ENCODE measurements at places on chromosomes 12 and 14.

- DNase-seq = no peak
These were observed at the start of gene GPR135 for GRCh38 chr14:59465316-59466135. TSS of gene GPR135 (minus strand) at chr14:59465380. CDS start at chr14:59465226, 154 bp downstream.

DNA sequence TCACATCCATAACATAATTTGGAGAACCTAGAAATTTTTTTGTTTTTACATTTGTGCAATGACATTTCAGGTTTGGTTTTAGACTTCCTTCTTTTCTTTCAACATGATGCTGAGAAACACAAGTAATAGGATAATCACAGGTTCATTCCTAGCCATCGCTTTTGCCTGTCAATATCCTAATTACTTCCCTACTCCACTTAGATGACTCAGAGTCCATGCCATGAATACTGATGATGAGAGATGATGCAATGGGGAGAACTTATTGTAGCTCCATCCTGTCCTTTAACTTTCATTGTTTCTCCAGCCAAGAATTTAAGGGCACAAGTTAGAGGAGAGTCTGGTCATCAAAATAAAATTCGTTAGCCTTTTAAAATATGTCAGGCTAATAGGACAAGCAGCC lies 101.3 kb downstream of the PTPRO start:
- no peak for DNase-seq

DNA sequence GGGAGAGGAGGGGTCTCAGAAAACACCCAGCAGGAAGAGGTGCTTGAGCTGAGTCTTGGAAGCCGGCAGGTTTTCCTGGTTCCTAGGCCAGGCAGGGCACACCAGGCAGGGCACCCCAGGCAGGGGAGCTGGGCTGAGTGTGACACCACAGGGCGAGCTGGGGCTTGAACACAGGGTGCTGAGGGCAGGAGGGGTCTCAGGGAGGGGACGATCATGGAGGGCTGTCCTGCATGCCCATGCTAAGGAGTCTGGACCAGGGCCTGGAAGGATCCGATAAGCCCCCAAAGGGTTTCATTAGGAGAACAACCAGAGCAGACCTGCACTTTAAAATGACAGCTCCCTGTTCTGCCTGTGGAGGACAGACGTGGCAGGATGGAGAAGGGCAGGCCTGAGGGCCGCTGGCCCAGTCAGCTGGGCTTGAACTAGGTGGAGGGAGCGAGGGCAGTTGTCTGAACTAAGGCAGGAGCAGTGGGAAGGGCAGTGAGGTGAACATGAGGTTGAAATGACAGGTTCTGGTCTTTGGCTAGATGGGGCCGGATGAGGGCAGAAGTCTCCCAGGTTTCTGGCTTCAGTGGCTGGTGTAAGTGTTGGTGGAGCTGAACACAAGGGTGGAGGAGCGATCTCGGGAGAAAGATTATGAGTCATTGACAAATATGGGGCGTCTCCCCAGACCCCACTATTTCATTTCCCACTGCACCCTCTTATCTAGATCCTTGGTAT lies 171.0 kb upstream of the PZP start:
- DNase-seq = no peak

- no peak for DNase-seq
These were observed 53.4 kb upstream of the LHX5 start for GRCh38 chr12:113525066-113525465.

- DNase-seq = peak; percentile 29
These were observed 508 bp downstream of the HNRNPC start for GRCh38 chr14:21268617-21269251.

GRCh38 chr14:100564512-100564911 lies 22.7 kb downstream of the BEGAIN start:
- no peak for DNase-seq

- no peak for DNase-seq
These were observed 37.6 kb downstream of the MUCL1 start for GRCh38 chr12:54891717-54892478.

DNA sequence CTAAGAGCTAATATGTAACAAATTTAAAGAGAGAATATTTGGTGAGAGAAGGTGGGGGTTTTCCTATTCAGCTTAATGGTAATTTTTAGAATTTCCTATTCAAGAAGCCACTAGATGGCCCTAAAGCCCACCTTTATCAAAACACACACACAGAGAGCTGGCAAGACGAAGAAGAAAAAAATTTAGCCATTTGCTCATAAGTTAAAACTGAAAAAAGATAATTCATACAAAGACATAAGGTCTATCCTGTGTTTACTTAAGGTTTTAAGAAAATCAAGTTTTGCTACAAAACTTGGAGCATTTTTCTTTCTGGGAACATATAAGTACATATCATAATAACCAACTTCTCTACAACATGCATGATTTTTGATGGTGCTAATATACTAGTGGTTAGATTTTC lies 46.8 kb upstream of the PCED1B start:
- peak; percentile 26 for DNase-seq

- no peak for DNase-seq
These were observed 792 bp upstream of the SLC38A1 start for GRCh38 chr12:46269429-46270241.

DNA sequence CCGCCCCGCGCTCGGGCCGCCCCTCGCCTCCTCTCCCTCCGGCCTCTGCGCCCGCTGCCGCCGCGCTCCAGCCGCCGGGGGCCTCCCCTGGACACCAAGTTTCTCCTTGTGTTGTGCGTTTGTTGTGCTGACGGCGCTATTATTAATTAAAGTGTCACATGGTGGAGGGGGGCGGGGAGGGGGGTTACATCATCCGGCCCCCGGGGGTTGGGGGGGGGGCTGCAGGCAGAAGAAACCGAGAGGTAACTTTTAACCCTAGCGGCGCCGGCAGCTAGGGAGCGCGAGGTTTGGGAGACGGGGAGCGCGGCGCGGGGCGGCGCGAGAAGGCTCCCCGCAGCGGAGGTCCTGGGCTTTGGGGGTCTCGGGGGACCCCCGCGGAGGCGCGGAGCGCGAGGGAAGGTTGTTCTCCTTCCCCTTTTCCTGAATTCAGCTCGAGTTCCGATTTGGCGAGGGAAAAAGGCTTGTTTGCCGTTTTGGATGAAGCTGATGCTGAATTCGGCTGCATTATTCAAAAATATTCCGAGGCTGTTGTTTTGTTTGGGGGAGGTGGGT lies at the start of gene HRK:
HRK (minus strand) TSS at position 117 of the 552 bp plus-strand sequence. CDS start 134 bp downstream, outside the sequence.
- no peak for DNase-seq

DNA sequence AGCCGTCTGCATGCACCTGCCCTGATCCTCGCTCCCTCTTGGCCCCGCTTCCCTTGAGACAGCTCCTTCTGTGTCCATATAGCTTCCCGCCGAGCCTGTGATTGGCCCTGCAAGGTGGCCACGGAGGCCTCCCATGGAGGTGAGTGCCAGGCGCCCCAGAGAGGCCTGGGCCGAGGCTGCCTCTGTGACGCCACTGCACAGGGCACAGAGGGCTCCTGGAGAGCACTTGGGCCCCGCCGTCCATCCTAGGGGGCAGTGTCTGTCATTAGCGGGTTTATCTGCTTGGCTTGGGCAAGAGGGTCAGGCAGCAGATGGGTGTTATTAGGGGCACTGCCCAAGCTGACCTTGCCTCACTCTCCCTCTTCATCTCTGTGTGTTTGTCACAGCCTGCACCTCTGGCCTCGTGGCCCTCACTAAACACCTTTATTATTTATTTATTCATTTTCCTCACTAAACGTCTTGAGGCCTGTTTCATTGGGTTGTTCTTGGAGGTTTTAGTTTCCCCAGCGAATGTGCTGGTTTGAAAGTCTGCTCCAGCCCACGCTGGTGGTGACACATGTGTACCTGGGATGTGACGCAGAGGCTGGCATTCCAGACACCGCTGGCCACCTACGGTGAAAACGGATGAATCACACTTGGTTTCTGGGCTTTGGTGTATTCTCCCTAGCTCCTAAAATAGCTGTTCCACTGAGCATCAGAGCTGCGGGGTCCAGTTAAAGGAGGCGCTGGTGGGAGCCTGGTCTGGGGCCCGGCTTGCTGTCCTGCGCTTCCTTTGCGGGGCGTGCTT lies 5.9 kb downstream of the ZFYVE21 start:
- no peak for DNase-seq

DNA sequence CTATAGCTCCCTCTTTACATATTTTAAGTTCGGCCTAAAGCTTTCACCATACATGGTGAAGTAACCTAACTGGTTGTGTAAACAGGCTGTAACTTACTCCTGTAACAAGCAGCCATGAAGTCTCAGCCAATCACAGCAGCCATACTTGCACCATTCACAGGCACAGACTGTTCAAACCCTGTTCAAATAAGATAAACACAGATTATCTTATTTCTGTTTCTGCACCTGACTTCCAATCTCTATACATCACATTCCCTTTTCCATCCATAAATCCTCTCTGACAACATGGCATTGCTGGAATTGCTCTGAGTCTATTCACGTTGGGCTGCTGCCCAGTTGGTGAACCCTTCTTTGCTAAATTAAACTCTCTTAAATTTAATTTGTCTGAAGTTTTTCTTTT lies 34.5 kb upstream of the ARID2 start:
- no peak for DNase-seq

DNA sequence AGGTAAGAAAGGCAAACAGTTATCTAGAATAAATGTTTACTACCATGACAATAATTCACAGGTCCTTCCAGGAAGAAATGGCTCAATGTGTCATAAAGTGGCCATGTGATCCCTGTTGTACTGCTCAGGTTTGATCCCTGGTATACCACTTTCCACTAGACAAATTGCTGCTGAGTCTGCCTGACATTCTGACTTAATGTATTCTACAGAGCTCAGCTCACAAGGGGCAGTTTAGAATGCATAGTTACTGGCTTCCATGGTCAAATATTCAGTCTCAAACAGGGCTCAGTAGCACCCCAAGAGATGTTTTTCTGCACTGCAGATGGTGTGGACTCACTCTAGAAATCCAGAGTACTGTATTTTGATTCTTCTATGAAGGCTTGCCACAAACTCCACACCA lies 21.8 kb downstream of the TSHR start:
- peak; percentile 12 for DNase-seq

DNA sequence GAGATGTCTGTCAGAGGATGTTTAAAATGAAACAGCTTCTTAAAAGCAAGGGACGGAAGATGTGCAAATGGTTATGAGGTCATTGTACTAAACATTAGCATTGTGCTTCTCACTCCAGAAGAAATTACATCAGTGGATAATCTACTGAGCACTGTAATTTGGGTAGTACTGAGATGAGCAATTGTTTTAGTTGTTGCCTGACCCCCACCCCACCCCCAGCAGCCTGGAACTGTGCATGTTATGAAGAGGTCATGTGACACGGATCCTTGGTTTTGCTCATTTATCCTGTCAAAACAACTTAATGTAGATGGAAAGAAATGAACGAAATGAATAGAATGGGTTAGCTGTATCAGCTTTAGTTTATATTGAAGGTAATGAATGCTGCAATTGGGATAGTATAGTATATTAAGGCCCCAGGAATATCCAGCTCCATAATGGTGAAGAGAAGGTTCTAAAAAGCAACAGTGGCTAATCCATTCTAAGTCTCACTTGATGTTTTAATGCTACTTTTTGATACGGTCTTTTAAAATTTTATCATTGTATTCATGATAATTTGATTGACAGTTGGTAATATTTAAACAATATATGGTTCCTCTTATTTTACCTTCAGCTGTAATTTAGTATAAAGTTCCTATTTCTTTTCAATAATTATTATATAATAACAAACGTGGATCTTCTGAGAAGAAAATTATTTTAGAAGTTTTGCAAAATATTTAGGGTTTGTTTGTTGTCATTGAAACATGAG lies 58.5 kb downstream of the WNK1 start:
- DNase-seq = no peak
